Stomach (tissue), 19 donors: ENCODE measurements at places on chromosomes 6 and 20. TPM values are rescaled to one million over a fixed set of nuclear protein-coding genes. Genes with fewer than 3 reads are reported as not detected.

The OTOR gene
- not detected for polyA plus RNA-seq

DNA sequence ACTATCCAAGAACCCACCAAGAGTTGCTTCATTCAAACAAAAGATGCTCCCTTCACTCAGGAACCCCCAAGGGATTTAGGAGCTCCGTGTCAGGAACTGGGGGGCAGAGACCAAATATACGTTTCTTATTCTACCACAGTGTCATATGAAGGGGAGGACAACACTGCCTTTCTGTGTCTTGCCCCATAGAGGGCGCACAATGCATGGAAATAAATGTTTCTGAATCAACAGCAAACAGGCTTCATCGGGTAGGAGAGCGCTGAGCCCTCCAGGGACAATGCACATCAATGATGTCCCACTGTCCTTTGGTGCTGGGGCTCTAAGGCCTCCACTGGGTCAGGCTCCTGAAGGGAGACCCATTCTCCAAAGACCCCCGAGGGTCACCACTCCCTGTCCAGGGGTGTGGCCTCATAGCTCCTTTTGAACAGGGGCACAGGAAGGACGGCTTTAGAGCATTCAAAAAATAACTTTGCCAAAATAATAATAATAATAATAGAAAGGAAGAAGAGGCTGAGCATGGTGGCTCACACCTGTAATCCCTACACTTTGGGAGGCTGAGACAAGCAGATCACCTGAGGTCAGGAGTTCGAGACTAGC is 31.1 kb downstream of the PLG start:
- peak; percentile 77 for DNase-seq

- DNase-seq, result no peak
Observed at GRCh38 chr6:128144320-128144719, 243.5 kb upstream of the THEMIS start.

The DEFB124 gene
- polyA plus RNA-seq, result 0.28 TPM

DNA sequence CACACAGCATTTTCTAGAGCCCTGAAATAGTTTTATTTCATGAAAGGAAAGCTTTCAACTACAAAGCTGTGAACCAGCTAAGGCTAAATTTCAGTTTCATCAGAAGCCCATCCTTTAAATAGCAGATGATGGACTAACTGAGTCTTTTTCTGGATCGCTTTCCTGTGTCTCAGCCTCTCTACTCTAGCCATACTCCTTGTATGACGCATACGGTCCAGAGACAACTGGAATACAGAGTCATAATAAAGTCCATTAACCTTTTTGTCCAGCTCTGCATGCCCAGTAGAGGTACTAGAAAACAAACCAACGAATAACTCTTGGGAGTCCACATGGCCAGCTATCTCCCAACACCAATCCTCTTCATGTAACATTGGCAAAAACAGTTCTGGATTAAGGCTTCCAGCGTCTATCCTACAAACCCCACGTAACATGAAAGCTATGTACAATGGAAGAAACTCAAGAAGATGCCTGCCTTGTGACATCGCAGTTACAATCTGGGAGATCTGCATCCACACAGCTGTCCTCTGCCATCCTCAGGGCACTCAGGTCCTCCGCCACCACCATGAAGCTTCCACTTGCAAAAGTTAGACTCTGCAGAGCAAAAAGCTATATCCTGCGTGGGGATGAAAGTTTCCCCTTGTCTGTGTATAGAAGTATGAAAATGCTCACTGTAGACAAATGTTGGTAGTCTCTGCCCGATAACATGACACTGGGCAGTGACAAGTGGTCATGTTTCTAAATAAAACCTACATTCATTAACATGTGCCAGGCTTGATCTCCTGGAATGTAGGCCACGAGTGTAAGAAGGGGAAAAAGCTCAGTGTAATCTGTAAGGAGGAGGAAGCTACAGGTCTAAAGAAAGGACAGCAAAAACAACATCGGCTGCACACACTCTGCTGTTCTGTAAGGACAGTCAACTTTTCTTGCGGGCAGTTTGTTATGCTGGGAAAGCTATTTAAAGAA is 360.4 kb downstream of the ESR1 start:
- no peak for DNase-seq

- DNase-seq, result no peak
Observed at GRCh38 chr6:16670617-16671051, 90.6 kb downstream of the ATXN1 start.

DNA sequence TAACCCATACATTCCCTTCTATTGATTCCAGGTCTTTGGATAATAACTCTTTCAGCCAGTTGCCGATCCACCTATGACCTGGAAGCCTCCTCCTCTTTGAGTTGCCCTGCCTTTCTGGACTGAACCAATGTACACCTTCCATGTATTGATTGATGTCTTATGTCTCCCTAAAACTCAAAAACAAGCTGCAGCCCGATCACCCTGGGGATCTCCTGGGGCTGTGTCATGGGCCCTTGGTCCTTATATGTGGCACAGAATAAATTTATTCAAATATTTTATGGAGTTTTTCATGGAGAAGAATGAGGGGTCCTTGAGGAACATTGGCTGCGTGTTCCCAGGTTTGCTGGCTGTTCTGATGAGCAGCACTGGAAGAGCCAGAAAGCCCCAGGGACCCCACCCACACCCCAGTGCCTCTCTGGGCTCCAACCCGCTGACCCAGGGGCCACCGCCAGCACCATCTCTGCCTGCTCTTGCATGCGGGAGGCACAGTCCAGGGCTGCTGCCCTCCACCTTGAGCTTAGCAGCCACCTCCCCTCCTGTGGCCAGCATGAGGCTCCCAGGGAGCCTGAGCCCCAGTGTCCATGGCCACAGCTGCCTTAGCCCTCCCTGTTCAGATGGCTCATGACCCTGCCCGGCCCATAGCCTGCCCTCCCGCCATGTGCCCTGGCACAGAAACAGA is 36.5 kb upstream of the CST7 start:
- DNase-seq, result no peak

- DNase-seq, result no peak
Observed at GRCh38 chr6:125955973-125956372, 597 bp upstream of the HINT3 start.

The MAVS gene
- polyA plus RNA-seq, result 9.2 TPM

DNA sequence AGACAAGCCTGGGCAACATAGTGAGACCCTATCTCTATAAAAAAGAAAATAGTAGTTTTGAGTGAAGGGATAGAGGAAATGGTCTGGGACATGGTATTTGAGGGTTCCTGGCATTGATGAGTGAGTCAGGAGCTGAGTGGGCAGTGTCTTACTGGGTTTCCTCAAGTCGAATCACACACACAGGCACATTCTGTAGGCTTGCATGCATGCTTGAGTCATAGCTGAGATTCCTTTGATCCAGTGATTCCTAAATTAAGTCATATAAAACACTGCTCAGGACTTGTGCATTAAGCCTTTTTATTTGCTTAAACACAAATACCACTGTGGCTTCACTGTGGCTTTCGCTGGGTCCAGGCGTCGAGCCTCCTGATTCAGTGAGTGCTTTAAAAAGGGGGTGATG is 71.8 kb upstream of the TMEM181 start:
- DNase-seq, result no peak

DNA sequence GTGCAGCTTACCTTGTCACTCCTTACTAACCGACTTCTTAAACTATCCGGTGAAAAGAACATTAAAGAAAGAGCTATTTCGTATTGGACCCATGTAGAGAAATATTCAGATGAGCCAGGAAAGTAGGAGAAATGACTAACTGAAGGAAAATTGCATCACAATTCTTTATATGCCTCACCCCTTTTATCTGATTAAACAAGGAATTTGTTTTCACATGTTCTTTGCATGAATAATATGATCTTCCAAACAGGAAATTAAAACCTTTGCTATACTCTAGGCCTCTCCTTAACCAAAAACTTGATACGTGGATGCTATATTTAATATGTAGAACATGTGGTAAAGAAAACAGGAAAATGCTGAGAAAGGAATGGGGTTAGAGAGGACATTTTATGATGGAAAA is 41.9 kb upstream of the LRRC1 start:
- no peak for DNase-seq

- DNase-seq, result peak; percentile 65
Observed at GRCh38 chr6:84763003-84763885, 1.2 kb downstream of the TBX18 start.

GRCh38 chr6:8983202-8983688 is 547.9 kb upstream of the SLC35B3 start:
- DNase-seq, result peak; percentile 66

The PROKR2 gene
- not detected for polyA plus RNA-seq

The CST1 gene
- polyA plus RNA-seq, result not detected

DNA sequence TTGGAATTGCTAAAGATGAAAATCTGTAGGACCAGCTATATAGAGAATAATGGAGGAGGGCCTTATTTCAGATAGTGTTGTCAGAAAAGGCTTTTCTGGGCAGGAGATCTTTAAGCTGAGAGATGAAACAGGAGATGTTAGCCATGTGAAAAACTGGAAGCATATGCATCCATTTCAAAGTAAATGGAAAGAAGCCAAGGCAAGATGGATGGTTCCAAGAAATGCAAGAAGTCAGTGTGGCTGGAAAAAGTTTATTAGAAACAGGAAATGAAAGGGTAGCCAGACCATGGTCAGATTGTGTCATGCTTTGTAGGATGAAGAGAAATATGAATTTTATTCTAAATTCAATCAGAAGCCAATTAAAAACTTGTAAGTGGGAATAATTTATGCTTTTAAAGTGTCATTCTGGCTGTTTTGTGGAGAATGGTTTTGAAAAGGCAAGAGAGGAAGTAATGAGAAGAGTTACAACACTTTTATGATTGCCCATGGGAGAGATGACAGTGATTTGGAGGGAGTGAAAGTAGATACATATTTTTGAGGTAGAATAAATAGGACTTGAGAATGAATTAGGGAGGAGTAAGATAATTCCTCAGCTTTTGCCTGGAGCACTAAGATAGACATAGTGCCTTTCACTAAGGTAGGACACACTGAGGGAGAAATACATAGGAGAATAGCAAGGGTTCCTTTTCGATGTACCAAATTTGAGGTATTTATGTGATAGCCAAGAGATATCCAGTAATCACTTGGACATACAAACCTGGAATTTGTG is 620.1 kb downstream of the HTR1B start:
- DNase-seq, result no peak

DNA sequence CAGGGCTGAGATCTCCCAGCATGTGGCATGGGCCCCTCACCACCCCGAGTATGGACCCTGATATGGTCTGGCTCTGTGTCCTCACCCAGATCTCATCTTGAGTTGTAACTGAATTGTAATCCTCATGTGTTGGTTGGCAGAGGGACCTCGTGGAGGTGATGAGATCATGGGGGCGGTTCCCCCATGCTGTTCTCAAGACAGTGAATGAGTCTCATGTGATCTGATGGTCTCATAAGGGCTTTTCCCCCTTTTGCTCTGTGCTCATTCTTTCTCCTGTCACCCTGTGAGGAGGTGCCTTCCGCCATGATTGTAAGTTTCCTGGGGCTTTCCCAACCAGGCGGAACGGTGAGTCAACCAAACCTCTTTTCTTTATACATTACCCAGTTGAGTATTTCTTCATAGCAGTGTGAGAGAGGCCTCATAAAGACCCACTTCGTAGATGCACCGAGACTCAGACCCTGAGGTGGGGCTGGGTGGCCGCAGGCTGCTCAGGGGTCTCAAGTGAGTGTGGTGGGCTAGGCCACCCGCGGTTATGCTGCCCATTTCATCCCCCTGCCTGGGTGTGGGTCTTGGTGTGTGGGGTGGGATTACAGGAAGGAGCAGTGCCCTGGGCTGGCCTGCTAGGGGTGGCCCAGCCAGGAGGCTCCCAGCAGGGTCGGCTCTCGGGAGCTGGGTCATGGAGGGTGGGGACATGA is 26.2 kb upstream of the GATA5 start:
- DNase-seq, result no peak

DNA sequence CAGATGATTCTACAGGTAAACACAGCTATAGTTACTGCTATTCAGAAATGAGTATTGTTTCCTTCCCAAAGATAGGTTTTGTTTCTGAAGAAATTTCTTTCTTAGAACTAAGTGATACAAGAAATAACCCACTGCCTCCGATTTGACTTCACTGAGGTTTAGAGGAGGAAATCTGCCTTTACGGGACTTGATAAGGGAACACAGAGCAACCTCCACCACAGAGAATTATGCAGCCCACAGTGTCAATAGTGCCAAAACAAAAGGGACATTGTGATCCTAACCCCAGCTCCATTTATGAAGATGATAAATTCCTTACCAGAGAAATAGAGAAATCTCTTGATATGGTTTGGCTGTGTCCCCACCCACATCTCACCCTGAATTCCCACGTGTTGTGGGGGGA is 164.6 kb downstream of the ZNF217 start:
- DNase-seq, result no peak

The ZBP1 gene
- polyA plus RNA-seq, result not detected

DNA sequence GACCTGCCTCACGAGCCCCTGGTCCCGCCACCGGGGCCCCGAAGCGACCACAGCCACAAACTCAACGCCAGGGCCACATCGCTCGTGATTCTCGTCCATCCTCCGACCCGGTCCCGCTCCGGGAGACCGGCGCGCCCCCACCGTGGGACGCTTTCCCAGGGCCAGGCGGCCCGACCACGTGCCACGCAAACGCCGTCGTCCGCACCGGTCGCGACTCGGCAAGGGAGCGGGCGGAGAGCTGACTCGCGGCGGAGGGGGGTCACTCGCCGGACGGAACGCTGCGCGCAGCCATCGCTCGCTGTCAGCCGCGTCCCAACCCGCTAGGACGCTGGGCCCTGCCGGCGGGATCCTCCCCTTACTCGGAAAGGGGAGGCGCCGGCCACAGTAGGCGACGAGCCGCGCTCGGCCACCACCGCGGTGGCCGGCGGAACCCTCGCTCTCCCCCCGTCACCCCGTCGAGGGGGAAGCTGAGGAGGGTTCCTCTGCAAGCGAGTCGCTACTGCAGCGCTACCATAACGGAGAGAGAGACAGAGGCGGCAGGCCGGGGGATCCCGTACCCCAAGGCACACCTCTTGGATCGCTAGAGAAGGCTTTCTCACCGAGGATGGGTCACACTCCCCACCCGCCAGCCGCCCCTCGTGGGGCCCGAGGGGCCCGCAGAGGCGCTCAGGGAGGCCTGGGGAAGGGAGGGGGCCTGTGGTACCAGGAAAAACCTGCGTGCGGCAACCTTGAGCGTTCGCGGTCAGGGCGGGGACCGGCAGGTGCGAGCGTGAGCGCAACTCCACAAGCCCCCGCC is 511.8 kb upstream of the ZNF337 start:
- DNase-seq, result peak; percentile 52

The CTCFL gene
- not detected for polyA plus RNA-seq

- DNase-seq, result peak; percentile 89
Observed at GRCh38 chr6:37691904-37692806, 5.5 kb downstream of the MDGA1 start.

- no peak for DNase-seq
Observed at GRCh38 chr20:44143936-44144335, 43.1 kb downstream of the JPH2 start.

The STK35 gene
- polyA plus RNA-seq, result 5.5 TPM

The IL17F gene
- not detected for polyA plus RNA-seq

The GABRR1 gene
- 0.15 TPM for polyA plus RNA-seq

GRCh38 chr6:70813885-70814284 is 143.0 kb downstream of the B3GAT2 start:
- no peak for DNase-seq

GRCh38 chr6:150143516-150144293 is 861 bp downstream of the PPP1R14C start:
- no peak for DNase-seq

The AIF1 gene
- polyA plus RNA-seq, result 68.7 TPM

DNA sequence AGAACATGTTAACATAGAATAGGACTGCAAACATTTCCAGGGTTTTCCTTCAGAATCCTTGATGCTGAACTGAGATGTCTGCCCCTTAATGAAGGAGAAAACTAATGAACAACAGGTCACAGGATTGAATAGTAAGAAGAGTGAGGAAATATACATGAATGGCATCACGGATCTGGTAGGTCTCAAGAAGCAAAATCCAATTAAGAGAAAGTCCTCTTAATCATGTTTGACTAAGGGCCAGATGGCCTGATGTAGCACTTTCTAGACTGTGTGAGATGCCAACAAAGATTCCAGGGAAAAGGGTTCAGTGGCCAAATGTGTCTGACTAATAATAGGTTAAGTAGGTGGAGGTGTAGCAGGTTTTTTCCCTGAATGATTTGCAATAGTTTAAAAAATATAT is 13.7 kb upstream of the SHPRH start:
- no peak for DNase-seq
